ENCODE measurements at places on chromosomes 2 and 18.
A peak's percentile ranks its signal among the peaks of the same experiment; 100 is the strongest.

- peaks cover 97% of the 10 kb centered on the region for H3K36me3 ChIP-seq
- no peaks in the 10 kb centered on the region for H3K4me1 ChIP-seq
- H3K27ac ChIP-seq = no peak overlapping the region
Observed at GRCh38 chr2:105362862-105363591, 25.7 kb downstream of the C2orf49 start.

DNA sequence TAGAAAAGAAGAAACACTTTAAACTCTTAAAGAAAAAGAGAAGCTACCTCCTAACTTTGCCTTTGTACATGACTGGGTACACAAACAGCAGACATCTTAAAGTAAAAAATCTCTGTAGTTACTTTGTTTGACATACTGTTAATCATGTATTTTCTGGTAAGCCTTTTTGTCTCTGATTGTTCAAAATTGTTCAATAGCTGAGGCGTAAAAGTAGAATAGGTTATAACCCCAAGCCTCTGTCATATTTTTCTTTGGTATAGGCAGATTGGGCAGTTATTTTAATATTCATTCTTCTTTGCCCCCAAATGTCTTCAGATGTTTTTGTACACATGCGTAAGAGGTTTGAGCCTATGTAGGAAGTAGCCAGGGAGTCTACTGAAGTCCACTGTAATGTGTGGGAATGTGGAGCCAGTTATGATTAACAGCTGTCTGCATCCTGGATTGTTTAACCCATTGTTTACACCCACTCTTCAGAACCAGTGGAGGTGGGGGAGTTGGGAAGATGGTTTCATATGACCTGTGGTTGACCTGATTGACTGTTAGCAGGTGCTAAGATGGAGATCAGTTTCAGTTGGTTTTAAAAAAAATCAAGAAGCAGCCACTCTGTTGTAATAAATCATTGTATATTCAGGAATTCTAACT, 150.5 kb downstream of the TANC1 start:
- peak overlapping the region; percentile 21 for H3K27ac ChIP-seq
- H3K36me3 ChIP-seq = no peaks in the 10 kb centered on the region
- no peak overlapping the region for H3K4me3 ChIP-seq

GRCh38 chr2:146721486-146721885, 1123.3 kb upstream of the ACVR2A start:
- H3K4me3 ChIP-seq = no peak overlapping the region
- H3K27ac ChIP-seq = no peak overlapping the region
- no peaks in the 10 kb centered on the region for H3K36me3 ChIP-seq
- no peaks in the 10 kb centered on the region for H3K4me1 ChIP-seq
- no peak for DNase-seq
- no peaks in the 10 kb centered on the region for H3K27me3 ChIP-seq

GRCh38 chr18:77530732-77531131, 281.1 kb downstream of the GALR1 start:
- H3K4me1 ChIP-seq = no peaks in the 10 kb centered on the region
- no peaks in the 10 kb centered on the region for H3K27me3 ChIP-seq
- no peak overlapping the region for H3K27ac ChIP-seq
- no peak overlapping the region for H3K4me3 ChIP-seq

DNA sequence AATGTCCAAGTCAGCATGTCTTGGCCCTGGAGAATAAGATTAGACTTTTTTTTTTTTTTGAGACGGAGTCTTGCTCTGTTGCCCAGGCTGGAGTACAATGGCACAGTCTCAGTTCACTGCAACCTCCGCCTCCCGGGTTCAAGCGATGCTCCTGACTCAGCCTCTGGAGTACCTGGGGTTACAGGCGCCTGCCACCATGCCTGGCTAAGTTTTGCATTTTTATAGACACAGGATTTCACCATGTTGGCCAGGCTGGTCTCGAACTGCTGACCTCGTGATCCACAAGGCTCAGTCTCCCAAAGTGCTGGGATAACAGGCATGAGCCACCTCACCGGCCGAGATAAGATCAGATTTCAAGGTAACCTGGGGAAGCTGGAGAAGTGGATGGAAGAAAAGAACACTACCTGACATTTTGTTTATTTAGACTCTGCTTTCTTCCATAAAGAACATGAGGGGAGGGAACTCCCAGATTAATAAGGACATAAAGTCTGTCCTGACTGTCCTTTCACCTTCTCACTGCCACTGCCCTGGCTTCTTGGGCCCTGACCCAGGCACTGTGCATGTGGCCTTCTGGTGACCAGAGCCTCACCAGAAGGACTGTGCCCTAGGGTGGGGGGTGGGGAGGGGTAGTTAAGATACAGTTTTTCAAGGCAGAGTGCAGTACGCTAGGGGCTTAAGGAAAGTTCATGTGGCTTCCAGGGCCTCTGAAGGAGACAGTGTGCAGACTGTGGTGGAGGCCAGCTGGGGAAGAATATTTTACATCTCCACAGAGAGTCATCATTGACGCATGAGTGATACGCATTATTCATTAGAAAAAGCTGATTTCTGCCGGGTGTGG, 4.8 kb upstream of the IMPA2 start:
- H3K4me1 ChIP-seq = no peaks in the 10 kb centered on the region
- H3K27me3 ChIP-seq = no peaks in the 10 kb centered on the region
- H3K27ac ChIP-seq = no peak overlapping the region
- no peak for DNase-seq
- no peaks in the 10 kb centered on the region for H3K36me3 ChIP-seq

- H3K4me3 ChIP-seq = no peak overlapping the region
- no peaks in the 10 kb centered on the region for H3K4me1 ChIP-seq
- H3K36me3 ChIP-seq = no peaks in the 10 kb centered on the region
- H3K27ac ChIP-seq = no peak overlapping the region
- DNase-seq = no peak
- H3K27me3 ChIP-seq = no peaks in the 10 kb centered on the region
Observed at GRCh38 chr18:77668219-77668618, 418.6 kb downstream of the GALR1 start.

DNA sequence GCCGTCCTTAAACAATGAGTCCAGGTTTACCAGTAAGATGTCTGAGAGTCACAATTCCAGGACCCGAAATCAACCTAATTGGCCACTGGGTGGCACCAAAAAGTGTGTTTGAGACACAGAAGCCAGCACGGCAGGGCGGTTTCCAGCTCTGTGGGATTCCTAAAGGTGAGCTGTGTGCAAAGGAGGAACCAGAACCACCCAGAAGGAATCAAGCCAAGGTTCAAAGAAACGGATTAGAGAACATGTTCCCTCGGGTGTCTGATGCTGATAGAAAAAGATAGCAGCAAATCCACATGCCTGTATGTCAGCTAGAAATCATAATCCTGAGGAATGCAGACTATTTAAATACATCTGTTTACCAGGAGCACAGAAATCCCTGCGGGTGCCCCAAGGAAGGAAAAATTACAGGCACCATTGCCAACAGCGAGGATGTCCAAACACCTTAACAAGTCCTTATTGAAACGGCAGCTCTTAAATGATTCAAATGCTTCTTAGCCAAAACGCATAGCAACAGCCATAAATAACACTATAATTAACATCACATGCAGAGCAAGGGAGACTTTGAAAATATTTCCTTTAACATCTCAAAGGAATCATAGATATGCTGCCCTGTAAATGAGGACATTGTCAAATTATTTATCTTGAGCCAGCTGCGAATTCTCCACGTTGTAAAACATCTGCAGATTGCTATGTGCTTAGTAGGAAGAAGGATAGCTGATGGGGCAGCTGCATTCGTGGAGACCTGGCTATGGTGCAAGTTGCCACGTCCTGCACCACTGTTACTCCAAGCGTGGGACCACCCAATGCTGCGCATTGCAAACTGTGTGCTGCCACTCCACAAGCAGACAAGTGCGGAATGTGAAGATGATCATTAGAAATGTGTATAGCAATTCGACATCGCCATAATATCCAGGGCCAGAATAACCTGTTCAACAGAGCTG, 318.7 kb upstream of the NCKAP5 start:
- no peak for DNase-seq
- no peak overlapping the region for H3K27ac ChIP-seq
- H3K36me3 ChIP-seq = no peaks in the 10 kb centered on the region
- no peak overlapping the region for H3K4me3 ChIP-seq

DNA sequence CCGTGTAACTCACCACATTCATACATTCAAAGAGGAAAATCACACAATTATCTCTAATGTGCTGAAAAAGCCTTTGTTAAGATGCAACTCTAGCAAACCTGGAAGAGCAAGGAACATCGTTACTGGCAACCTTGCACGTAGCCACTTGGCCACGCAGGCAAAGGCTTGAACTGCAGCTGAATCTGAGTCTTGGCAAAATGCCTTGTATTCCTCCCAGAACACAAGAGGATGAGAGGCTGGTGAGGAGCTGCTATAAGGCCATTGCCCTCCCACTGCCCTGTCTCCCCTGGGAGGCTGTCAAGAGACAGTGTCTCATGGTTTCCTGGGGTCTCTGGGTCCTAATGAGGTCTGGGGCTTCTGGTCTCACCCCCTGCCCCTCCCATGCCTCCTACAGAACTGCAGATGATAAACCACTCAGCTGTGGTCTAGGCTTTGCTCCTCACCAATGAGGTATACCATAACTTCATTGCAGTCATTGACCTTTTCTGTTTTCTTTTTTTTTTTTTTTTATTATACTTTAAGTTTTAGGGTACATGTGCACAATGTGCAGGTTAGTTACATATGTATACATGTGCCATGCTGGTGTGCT, 141.4 kb downstream of the SPP2 start:
- no peaks in the 10 kb centered on the region for H3K27me3 ChIP-seq
- H3K27ac ChIP-seq = no peak overlapping the region
- peaks cover 12% of the 10 kb centered on the region for H3K4me1 ChIP-seq
- H3K36me3 ChIP-seq = no peaks in the 10 kb centered on the region
- DNase-seq = no peak

DNA sequence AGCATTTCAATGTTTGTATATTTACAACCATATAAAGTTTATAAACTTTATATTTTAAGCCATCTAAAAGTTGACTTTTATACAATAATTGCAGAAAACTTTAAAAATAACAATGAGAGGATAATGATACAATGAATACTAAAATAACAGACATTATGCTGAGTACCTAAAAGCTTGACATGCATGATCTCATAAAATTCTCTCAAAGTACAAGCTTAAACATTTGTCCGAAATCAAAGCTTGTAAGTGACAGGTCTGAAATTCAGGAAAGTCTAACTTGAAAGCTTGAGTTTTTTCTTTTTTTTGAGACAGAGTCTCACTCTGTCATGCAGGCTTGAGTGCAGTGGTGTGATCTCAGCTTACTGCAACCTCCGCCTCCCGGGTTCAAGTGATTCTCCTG, 84.1 kb upstream of the FRZB start:
- no peak overlapping the region for H3K27ac ChIP-seq
- peaks cover 9% of the 10 kb centered on the region for H3K4me1 ChIP-seq
- no peak for DNase-seq
- no peaks in the 10 kb centered on the region for H3K27me3 ChIP-seq

- H3K27ac ChIP-seq = no peak overlapping the region
- no peaks in the 10 kb centered on the region for H3K4me1 ChIP-seq
- DNase-seq = no peak
- no peak overlapping the region for H3K4me3 ChIP-seq
- H3K27me3 ChIP-seq = no peaks in the 10 kb centered on the region
Observed at GRCh38 chr2:172813314-172813888, 77.8 kb downstream of the RAPGEF4 start.

- no peaks in the 10 kb centered on the region for H3K36me3 ChIP-seq
- H3K27me3 ChIP-seq = no peaks in the 10 kb centered on the region
- H3K27ac ChIP-seq = no peak overlapping the region
- DNase-seq = peak; percentile 79
- H3K4me1 ChIP-seq = no peaks in the 10 kb centered on the region
- peak overlapping the region; percentile 31 for H3K4me3 ChIP-seq
Observed at GRCh38 chr2:38959938-38960608, 70.4 kb downstream of the ARHGEF33 start.

DNA sequence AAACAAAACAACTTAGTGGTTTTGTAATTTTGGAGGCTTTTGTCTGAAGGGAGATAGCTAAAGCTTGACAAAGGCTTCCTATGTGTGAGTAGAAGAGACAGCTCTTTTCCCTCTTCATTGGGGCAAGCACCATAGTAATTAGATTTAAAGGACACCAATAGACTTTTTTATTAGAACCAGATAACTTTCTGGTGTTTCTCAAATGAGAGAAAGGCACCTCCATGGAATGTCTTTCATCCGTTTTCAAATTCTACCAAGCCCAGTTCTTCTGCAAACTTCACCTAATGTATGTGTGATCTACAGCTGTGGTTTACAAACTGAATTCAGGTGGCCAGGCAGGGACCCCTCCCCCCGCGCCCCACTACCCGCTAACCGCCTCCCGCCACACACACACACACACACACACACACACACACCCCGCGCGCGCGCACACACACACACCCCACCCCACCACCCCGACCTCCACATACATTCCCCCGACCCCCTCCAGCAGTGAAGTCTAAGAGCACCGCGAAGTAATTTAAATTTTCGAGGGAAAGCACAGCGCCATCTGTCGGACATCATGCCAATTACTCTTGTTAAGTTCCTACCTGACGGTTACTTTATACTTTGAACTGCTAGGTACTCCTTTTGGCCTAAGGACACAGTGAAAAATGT, 31.6 kb upstream of the PPP1R1C start:
- H3K27ac ChIP-seq = peak overlapping the region; percentile 86
- DNase-seq = no peak
- peaks cover 28% of the 10 kb centered on the region for H3K4me1 ChIP-seq
- H3K27me3 ChIP-seq = no peaks in the 10 kb centered on the region
- no peaks in the 10 kb centered on the region for H3K36me3 ChIP-seq

- no peak for DNase-seq
- peak overlapping the region; percentile 22 for H3K27ac ChIP-seq
- H3K4me3 ChIP-seq = no peak overlapping the region
- H3K4me1 ChIP-seq = peaks cover 9% of the 10 kb centered on the region
- peaks cover 38% of the 10 kb centered on the region for H3K36me3 ChIP-seq
Observed at GRCh38 chr2:152560166-152560565, 157.1 kb downstream of the PRPF40A start.

DNA sequence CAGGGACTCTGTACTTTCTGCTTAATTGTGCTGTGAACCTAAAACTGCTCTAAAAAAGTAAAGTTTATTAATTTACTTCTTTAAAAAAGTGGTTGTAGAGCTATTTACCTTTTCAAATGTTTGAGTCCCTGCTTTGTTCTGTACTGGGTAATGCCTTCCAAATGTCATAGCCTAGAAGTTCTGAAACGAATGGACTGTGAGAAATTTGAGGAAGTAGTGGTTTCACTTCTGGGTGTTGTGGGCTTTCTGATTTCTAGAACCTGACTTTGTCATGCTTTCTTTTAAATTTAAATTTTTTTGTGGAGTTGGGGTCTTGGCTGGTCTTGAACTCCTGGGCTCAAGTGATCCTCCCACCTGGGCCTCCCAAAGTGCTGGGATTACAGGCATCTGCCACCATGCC, 44.6 kb downstream of the SMAD4 start:
- no peak for DNase-seq
- H3K36me3 ChIP-seq = peaks cover 71% of the 10 kb centered on the region
- H3K4me3 ChIP-seq = no peak overlapping the region
- H3K4me1 ChIP-seq = peaks cover 14% of the 10 kb centered on the region
- no peaks in the 10 kb centered on the region for H3K27me3 ChIP-seq
- no peak overlapping the region for H3K27ac ChIP-seq

DNA sequence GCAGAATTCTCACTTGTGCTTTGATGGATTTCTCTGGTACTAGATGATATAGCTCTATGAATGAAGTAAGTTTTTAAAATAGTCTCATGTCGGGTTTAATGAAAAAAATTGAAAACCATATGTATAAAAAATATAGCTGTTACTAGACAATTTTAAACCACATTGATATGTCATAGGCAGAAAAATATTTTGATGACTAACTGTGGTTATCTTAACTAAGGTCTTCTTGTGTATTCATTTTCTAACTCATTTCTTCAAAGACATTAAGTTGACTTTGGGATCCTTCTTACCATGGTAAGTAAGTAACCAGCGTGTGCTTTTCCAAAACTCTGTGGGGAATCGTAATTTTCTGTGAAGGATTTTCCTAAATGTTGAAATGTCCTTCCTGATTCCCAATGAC, 160.9 kb upstream of the COL3A1 start:
- no peaks in the 10 kb centered on the region for H3K36me3 ChIP-seq
- H3K27ac ChIP-seq = no peak overlapping the region
- no peak overlapping the region for H3K4me3 ChIP-seq
- H3K27me3 ChIP-seq = no peaks in the 10 kb centered on the region

All from RWPE2 (cell line).